ENCODE measurements at places on chromosomes 6 and 20.
A peak's percentile ranks its signal among the peaks of the same experiment; 100 is the strongest.

DNA sequence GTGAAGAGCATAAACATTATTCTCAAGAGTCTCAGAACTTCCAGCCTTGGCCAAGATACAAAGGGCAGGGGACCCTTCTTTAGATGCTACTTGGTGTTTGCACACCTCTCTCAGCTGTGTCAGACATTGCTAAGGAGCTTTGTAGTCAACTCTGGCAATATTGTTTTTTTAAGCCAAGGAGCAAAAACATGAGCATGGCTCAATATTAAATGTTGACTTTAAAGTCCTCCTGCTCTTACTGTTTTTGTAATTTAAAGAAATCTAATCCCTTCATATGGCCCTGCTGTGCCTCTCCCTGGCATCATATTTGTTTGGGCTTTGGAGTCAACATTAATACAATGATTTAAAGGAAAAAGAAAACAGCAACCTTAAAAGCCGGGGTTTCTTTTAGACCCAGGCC, 67.9 kb upstream of the TMEM170B start:
- DNase-seq: no peak

DNA sequence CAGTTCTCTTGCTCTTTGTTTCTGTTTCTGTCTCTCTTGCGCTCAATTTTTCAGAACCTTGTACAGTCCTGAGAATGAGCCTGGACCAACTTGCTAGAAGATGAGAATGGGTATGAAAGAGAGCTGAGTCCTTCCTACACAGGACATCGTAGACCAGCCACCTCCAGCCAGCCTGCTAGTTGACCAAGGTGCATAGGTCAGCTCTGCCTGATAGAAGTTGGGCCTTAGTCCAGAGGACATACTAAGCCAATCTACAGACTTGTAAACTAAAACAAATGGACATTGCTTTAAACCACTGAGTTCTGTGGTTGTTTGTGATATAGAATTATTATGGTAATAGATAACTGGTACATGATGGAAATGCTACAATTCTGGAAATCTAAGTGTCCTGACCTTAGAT, 236.4 kb upstream of the ZFP64 start:
- DNase-seq: no peak

DNA sequence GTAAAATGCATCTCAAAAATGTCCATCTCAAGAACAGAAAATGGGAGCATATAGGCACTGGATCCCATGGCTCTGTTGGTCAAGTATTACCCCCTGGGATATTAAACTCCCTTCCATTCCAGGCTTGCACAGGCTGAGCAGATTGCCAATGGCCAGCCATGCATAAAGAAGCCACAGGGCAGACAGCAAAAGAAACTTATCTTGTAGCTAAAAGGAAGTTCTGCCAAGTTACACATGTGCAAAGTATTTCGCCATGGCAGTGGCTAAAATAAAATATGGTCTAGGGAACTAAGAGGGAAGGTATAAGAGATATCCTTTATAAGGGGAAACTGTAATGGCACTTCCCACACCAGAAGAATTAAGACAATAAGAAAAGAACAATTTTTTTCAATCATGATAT, 415.6 kb upstream of the BTBD3 start:
- no peak for DNase-seq

DNA sequence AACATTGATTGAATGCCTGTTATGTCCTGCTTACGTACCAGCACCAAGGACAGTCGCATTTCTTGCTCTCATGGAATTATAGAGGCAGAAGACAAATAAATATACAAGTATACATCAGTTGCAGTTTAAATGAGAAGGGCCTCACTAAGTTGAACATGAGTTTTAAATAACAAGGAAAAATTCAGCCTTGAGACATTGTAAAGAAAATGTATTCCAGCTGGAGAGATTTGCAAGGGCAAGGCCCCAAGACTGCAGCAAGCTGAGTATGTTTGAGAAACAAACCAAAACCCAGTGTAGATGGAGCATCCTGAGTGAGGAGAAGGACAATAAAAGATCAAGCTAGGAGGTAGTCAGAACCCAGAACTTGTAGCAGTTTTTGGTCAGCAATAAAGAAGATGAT, 123.2 kb upstream of the BMP5 start:
- DNase-seq: no peak

DNA sequence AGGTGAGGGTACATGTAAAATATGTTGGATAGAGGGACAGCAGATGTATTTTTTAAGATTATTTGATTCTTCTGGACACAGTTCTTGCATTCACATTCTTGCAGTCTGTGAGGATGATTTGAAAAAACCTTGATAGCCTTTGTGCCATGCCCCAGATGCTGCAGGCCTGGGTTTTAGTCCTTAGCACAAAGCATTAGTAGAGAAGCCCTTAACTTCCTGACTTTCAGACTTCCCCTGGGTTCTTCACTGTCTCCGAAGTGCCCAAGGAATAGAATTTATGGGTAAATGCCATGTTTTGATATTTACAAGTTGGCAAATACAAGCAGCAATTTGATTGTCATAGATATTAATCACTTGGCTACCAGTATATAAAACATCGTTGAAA, 67.6 kb upstream of the SUPT3H start:
- no peak for DNase-seq

DNA sequence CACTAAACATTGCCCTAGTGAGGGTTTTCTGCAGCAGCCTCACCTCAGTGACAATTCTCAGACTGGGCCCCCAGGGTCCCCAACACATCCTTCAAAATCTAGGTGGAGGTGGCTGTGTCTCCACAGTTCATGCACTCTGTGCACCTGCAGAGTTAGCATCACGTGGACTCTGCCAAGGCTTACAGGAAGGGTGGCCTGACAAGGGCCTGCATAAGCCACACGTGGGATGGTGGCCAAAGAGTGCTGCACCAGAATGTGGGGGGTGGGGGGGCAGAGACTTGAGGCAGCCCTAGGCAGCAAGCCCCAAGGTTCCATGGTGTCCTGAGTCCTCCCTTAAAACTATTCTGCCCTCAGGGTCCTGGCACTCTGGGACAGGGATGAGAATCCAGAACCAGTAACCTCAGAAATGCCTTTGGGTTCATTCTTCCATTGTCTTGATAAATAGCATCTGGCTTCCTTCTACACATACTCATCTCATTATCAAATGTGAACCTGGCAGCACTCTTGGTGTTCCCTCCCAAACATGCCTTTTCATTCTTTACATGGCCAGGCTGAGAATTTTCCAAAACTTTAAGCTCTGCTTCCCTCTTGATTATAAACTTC, 1.6 kb upstream of the SERPINB1 start:
- DNase-seq: no peak

DNA sequence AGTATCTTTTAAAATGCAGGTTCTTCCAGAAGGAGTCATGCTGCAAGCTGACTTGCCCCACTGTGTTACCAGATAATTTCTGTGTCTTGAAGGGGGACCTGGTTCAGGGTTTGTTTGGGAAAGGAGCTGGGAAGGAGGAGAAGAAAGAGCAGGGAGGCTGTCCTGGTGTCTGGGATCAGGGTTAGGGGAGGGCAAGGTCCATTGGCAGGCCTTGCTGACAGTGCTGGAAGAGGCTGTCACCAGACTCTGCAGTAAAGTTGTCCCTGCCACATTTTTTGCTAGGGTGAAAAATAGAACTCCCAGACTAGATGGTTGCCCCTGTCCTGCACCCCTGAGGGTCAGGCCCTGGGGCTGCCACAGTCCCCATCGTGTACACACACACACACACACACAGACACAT, 14.9 kb downstream of the GLP1R start:
- DNase-seq: no peak

DNA sequence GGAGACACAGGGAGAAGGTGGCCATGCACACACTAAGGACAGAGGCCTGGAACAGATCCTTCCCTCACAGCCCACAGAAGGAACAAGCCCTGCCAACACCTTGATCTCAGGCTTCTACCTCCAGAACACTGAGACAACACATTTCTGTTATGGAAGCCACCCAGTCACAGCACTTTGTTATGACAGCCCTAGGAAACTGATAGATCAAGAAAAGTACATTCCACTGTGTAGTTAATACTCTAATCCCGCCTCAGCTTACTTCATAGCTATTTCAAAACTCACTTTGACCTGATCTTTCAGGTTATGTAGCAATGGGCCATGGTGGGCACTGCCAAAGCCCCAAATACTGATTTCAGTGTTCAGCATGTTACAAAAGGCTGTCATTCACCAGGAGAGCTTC, 66.8 kb downstream of the CD24 start:
- no peak for DNase-seq

- DNase-seq: no peak
Measured at GRCh38 chr6:16679050-16679449, 82.2 kb downstream of the ATXN1 start.

DNA sequence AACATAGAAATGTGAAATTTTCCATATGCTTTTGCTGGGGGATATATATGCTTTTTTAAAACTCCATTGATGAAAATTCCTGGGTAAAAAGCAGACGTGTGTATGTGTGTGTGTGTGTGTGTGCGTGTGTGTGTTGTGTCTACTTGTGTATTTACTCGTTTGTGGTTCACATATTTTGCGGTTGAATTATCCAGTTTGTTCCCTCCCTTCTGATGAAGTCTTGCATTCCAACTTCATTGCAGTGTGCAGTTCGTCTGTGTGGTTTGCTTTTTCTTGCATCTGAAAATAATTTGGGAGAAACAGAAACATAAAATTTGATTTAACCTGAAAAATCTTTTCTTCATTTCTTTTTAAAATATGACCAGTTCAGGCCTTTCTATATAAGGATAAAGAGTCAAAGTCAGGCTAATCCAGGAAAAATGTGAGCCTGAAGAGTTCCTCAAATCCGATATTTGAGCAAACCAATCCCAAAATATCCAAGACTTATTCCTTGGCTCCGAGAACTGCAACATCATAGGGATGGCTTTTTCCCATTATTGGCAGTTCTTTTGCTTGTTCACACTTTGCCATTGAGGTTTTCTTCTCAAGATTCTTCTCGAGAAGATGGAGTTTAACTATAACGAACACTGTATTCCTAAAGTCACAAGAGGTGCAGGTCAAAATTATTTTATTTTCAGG, 202.2 kb upstream of the CCN2 start:
- DNase-seq: no peak

DNA sequence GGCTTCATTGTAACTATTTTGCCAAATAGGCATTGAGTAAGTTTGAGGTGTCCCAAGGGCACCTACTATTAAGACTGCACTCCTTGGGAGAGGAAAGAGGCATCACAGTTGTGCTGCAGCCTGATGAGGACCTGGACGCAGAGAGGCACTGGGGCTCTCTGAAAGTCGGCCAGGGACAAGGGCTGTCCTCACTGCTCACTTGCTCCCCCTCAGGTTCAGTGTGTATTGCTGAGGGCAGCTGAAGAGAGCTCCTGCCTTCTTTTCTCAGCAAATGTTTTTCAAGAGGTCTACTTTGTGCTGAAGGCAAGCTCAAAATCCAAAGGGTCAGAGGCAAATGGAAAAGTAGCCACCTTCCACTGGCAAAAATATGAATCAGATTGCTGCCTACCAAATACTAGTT, 331.8 kb downstream of the RIMS1 start:
- DNase-seq: no peak

GRCh38 chr6:4962905-4963304, 40.9 kb downstream of the RPP40 start:
- DNase-seq: no peak

GRCh38 chr6:148596891-148597455, 149.9 kb upstream of the UST start:
- DNase-seq: no peak

DNA sequence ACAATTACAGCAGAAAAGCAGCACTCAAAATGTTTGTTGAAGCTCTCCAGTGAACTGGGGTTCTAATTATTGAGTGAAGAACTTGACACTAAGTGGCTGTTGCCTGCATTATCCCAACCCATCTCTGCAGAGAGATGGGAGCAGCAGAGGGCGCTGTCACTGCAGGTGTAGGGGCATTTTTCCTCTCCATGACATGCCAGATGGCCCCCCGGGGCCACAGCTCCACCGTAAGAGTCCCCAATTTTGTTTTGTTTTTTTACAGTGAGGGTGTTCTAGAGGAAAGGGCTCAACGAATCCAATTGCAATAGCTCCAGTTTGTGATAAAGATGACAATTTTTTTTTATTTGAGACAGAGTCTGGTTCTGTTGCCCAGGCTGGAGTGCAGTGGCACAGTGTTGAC, 1.9 kb upstream of the FUCA2 start:
- DNase-seq: no peak

GRCh38 chr20:60236613-60237012, 278.4 kb downstream of the CDH26 start:
- DNase-seq: peak; percentile 25

DNA sequence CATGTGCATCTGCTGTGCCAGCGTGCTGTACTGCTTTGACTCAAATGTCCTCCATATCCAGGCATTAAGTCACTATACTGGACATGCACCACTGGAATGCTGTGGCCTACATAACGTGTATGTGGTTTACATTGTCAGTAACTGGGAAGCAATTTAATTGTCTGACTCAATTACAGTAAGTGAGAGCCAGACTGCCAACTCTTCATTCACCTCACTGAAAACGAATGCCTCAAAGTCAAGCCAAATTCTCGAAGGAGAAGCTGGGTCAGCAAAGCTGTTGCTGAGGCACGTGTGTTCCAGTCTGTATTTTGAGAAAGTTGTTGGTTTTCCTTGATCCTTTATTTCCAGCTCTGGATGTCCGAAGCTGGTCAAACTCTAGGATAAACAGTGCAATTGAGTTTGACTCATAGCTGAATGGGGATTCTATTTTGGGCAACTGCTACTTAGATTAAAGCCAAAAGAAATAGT, 534.3 kb downstream of the COL12A1 start:
- no peak for DNase-seq

GRCh38 chr6:33198853-33199436, 1.5 kb downstream of the RXRB start:
- DNase-seq: no peak

DNA sequence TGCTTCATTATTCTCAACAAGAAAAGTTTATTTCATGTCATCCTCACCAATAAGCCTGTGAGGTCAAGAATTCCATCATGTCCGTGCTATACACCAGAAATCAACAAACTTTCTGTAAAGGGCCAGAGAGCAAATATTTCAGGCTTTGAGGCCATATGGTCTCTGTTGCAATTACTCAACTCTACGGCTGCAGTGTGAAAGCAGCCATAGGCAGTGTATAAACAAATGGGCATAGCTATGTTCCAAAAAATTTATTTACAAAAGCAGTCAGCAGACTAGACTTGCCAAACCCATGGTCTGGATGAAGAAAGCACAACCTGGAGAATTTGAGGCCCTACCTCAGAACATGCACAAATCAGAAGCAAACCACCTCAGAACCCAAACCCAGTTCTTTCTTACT, 118.5 kb downstream of the PCSK2 start:
- DNase-seq: peak; percentile 34

All from right lung (tissue), 10 donors.